ENCODE measurements at places on chromosomes 5 and 9. TPM values are rescaled to one million over a fixed set of nuclear protein-coding genes. Genes with fewer than 3 reads are reported as not detected.

PCDHA1 gene
- 0.09 TPM for total RNA-seq

ANKH gene
- 26.1 TPM for total RNA-seq

NOXA1 gene
- total RNA-seq: 0.18 TPM

ZNF366 gene
- 0.05 TPM for total RNA-seq

INSL4 gene
- total RNA-seq: not detected

SLC23A1 gene
- not detected for total RNA-seq

TNC gene
- total RNA-seq: 206 TPM
